ENCODE measurements at places on chromosomes 4 and X. TPM values are rescaled to one million over a fixed set of nuclear protein-coding genes. Genes with fewer than 3 reads are reported as not detected.

- no peak for DNase-seq
- H3K27ac ChIP-seq = no peak overlapping the region
- no peaks in the 10 kb centered on the region for H3K27me3 ChIP-seq
- no peaks in the 10 kb centered on the region for H3K4me1 ChIP-seq
- H3K4me3 ChIP-seq = no peak overlapping the region
- no peaks in the 10 kb centered on the region for H3K36me3 ChIP-seq
These were observed 276.0 kb downstream of the HS3ST1 start for GRCh38 chr4:11152684-11153083.

DNA sequence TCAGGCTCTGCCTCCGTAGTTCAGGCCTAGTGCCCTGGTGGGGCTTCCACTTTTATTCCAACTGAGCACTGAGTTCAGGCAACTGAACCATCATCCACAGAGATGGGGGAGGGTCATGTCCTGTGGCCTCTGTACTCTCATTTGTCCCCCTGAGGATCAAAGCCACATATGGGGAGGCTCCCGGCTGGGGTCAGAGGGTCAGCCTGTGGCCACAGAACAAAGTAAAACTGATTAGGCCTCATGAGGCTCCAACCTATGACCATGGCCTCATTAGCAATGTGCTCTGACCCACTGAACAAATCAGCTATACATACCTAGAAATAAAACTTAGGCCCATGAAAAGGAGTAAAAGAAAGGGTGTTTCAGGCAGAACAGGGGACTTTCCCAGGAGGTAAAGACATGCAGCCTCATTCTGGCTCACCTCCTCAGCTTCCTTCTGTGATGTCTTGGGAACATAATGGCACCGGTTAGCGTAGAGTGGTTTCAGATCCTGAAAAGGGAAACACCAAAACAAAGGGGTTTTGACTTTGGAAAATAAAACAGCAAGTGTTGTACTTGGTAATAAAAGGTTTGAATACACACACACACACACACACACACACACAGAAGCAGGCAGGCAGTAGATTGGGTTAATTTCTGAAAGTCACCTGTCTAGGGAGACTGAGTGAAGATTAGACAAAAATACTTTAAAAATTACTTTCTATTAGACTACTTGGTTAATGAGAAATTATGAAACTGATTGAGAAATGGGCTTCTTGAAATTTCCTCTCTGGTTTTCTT is 24.3 kb downstream of the TMEM255A start:
- no peaks in the 10 kb centered on the region for H3K4me1 ChIP-seq
- H3K36me3 ChIP-seq = no peaks in the 10 kb centered on the region
- H3K4me3 ChIP-seq = no peak overlapping the region
- no peak for DNase-seq
- H3K27ac ChIP-seq = no peak overlapping the region
- H3K27me3 ChIP-seq = no peaks in the 10 kb centered on the region

The IL2RG gene
- 20.8 TPM for total RNA-seq

DNA sequence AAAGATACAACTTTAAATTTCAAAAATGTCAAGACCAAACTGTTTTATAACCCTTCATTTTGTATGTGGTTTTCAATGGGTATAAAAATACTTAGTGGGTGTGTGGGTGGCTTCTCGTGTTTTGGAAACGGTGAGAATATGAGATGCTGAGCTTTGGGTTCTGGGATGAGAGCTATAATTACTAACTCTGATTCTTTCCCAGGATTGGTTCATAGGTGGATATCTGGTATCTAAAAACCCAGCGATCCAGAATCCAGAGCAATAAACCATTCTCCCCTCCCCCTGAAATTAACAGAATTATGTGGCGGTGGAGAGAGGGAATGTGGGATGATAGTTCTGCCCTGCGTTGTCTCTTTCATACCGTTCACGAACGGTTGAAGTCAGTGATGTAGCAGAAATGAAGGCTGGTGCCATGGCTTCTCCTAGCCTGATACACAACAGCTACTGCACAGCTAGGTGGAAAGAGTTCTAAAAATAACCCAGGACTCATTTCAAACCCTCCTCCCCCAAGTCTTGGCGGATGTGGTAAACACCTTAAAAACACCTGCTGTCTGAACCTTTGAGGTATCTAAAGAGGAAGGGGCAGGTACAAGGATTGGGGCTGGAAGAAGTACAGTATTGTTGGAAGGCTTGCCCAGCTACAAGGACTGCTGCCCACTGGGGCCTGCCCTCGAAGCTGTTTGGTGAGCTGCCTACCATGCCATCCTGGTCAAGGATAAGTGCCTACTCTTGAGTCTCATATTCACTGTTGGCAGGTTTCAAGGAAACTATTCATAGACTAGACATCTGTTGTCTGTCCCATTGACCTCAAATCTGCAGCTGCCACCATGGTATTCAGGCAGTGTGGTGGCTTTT is 44.5 kb downstream of the SEPTIN11 start:
- H3K27me3 ChIP-seq = no peaks in the 10 kb centered on the region
- no peak for DNase-seq
- H3K4me1 ChIP-seq = peaks cover 16% of the 10 kb centered on the region

The CT55 gene
- total RNA-seq = not detected

DNA sequence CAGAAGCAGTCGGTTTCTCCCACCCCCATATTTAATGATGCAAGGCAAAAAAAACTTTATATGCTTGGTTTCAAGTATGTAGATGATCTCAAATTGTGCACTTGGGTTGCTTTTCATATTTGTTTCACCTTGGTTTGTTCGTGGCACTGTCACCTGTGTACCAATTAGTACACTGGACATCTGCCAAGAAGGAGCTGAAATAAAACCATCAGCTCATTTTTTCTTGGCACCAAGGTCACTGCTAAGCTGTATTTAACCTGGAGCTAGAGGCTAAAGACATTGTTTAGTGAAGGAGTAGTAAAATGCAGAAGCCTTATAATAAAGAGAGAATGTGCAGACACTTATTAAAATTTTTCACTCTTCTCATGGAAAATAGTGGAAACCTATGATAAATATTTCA is 430.8 kb downstream of the ARHGAP24 start:
- no peaks in the 10 kb centered on the region for H3K27me3 ChIP-seq
- H3K4me1 ChIP-seq = no peaks in the 10 kb centered on the region
- no peak for DNase-seq
- no peaks in the 10 kb centered on the region for H3K36me3 ChIP-seq
- no peak overlapping the region for H3K4me3 ChIP-seq

The ERAS gene
- total RNA-seq = not detected

DNA sequence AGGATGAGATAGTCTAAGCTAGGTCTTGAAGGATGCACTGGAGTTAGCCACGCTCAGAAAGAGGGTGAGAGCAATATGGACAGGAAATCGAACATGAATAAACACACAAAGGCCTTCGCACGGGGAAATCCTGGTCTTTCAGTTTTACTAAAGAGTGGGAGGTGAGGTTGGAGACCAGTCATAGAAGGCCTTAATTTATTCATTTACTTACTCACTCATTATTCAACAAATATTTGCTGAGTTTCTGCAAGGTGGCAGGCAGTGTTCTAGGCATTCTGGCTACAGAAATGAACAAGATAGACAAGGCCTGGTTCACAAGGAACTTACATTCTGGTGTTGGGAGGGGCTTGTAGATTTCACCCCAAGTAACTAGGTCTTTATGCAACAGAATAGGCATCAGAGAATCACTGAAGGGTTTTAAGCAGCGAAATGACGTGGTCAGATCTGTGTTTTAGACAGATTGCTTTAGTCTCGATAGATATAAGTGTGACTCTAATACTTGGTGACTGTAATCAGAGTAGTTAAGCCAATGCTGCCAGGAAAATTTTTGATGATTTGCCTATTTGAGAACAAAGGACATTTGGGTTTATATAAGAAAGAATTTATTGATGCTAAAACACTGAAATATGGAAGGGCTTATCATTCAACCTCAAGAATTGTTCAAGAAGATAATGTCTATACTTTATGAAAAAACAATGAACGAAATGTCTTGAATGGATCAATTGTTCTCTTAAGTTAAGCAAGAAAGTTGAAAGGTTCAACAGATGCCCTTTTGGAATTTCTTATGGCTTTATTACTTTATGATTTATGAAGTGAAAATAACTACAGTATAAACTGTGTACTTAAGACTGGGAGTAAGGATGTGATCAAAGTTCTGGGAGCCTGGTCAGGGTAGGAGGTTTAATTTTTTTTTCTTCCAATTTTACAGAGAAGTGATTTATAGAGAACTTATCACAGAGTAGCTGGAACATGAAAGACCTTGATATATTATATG is 184.4 kb upstream of the CASK start:
- no peaks in the 10 kb centered on the region for H3K4me1 ChIP-seq
- no peak overlapping the region for H3K4me3 ChIP-seq
- H3K27me3 ChIP-seq = no peaks in the 10 kb centered on the region
- no peak overlapping the region for H3K27ac ChIP-seq

- no peaks in the 10 kb centered on the region for H3K36me3 ChIP-seq
- DNase-seq = no peak
- no peak overlapping the region for H3K27ac ChIP-seq
- H3K4me3 ChIP-seq = no peak overlapping the region
These were observed 1035.4 kb downstream of the SH3BGRL start for GRCh38 chrX:82237328-82237727.

The RUFY3 gene
- total RNA-seq = 98.2 TPM

GRCh38 chr4:52199574-52200338 is 148.7 kb downstream of the SPATA18 start:
- H3K36me3 ChIP-seq = no peaks in the 10 kb centered on the region
- no peaks in the 10 kb centered on the region for H3K4me1 ChIP-seq
- H3K4me3 ChIP-seq = no peak overlapping the region

Data from upper lobe of right lung (tissue), 1 donor.